ENCODE measurements at places on chromosomes 6 and 20. TPM values are rescaled to one million over a fixed set of nuclear protein-coding genes. Genes with fewer than 3 reads are reported as not detected.

APCDD1L gene
- not detected for total RNA-seq

SLC25A27 gene
- total RNA-seq, result 19.1 TPM

MAP3K5 gene
- total RNA-seq, result 32.0 TPM

GGTLC1 gene
- total RNA-seq, result 57.2 TPM

CCN6 gene
- not detected for total RNA-seq

PARD6B gene
- 32.5 TPM for total RNA-seq

TUBB1 gene
- 6.5 TPM for total RNA-seq

DOK5 gene
- total RNA-seq, result 0.74 TPM

TFAP2B gene
- total RNA-seq, result not detected

NRM gene
- total RNA-seq, result 10.0 TPM

- no peak overlapping the region for H3K4me3 ChIP-seq
- DNase-seq, result no peak
- H3K27ac ChIP-seq, result no peak overlapping the region
- no peaks in the 10 kb centered on the region for H3K36me3 ChIP-seq
Observed at GRCh38 chr20:366041-366718, 14.4 kb upstream of the TRIB3 start.

All from lower lobe of right lung (tissue), 2 donors.